ENCODE measurements at places on chromosomes 1 and 21. TPM values are rescaled to one million over a fixed set of nuclear protein-coding genes. Genes with fewer than 3 reads are reported as not detected.

DNA sequence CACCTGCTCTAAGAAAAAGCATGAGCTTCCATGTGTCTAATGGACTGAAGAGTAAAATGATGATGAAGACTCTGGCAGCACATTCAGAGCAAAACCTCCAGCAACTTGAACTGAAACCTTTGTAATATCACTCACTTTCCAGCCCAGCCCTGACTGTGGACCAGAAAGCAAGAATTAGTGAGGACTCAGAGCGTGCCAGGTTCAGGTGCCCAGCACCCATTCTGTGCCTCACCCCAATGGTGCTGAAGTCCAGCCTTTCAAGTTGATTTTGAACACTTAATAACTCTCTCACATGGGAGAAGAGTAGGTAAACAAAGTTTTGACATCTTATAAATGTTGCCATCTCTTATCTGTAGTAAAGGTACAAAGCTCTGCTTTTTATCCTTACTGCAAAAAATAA lies 350.0 kb downstream of the KCNH1 start:
- DNase-seq: no peak
- peaks cover 3% of the 10 kb centered on the region for H3K27me3 ChIP-seq
- H3K4me3 ChIP-seq: no peak overlapping the region
- no peaks in the 10 kb centered on the region for H3K36me3 ChIP-seq
- no peaks in the 10 kb centered on the region for H3K4me1 ChIP-seq

- H3K36me3 ChIP-seq: peaks cover 3% of the 10 kb centered on the region
- no peak for DNase-seq
- no peak overlapping the region for H3K27ac ChIP-seq
- peaks cover 5% of the 10 kb centered on the region for H3K27me3 ChIP-seq
- H3K4me1 ChIP-seq: peaks cover 8% of the 10 kb centered on the region
- H3K4me3 ChIP-seq: no peak overlapping the region
These were observed 5.5 kb upstream of the ZRANB2 start for GRCh38 chr1:71086331-71086730.

FALEC gene
- not detected for total RNA-seq

FMO4 gene
- 1.6 TPM for total RNA-seq

GRCh38 chr21:38181096-38181495 lies 75.7 kb upstream of the KCNJ15 start:
- no peaks in the 10 kb centered on the region for H3K36me3 ChIP-seq
- H3K4me1 ChIP-seq: no peaks in the 10 kb centered on the region
- H3K4me3 ChIP-seq: no peak overlapping the region
- no peak for DNase-seq

DNA sequence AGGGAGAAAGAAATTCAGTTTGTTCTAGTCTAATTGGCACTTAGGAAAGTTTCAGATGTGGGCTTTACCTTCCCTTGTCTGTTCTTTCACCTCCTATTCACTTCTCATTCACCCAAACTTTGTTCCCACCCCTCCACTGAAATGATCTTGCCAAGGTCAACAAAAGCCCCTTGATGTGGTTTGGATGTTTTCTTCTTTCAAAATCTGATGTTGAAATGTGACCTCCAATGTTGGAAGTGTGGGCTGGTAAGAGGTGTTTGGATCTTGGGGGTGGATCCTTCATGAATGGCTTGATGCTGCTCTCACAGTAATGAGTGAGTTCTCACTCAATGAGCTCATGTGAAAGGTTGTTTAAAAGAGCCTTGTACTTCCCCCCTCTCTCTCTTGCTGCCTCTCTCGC lies 379.3 kb downstream of the HHIPL2 start:
- H3K4me1 ChIP-seq: peaks cover 1% of the 10 kb centered on the region
- H3K27ac ChIP-seq: no peak overlapping the region
- peaks cover 2% of the 10 kb centered on the region for H3K36me3 ChIP-seq
- H3K4me3 ChIP-seq: no peak overlapping the region

CATSPERE gene
- total RNA-seq: 0.58 TPM

SMCP gene
- not detected for total RNA-seq
